Activated naive CD4-positive, alpha-beta T cell treated with anti-CD3 and anti-CD28 coated beads, Interleukin-2, amount 50 U/mL, for 72 hours (primary cell): ENCODE measurements at places on chromosomes 1 and 21. TPM values are rescaled to one million over a fixed set of nuclear protein-coding genes. Genes with fewer than 3 reads are reported as not detected.

DNA sequence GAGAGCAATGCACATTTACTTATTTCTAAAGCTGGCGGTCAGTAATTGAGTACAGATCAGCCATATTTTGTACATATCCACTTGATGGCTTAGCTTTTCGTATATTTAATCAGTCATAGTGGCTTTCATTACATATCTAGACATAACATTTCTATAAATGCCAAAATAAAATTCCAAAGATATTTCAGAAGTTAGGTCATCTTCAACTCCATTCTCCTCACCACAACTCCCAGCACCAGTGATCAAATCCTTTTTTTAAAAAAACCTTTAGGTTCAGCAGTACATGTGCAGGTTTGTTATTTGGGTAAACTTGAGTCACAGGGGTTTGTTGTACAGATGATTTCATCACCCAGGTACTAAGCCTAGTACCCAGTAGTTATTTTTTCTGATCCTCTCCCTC lies 53.9 kb upstream of the GNG4 start:
- no peak for DNase-seq

- peak; percentile 49 for DNase-seq
Observed at GRCh38 chr1:44377925-44378784, 23.1 kb upstream of the ERI3 start.

GRCh38 chr1:75600781-75601180 lies 10.1 kb downstream of the SLC44A5 start:
- no peak for DNase-seq

DNA sequence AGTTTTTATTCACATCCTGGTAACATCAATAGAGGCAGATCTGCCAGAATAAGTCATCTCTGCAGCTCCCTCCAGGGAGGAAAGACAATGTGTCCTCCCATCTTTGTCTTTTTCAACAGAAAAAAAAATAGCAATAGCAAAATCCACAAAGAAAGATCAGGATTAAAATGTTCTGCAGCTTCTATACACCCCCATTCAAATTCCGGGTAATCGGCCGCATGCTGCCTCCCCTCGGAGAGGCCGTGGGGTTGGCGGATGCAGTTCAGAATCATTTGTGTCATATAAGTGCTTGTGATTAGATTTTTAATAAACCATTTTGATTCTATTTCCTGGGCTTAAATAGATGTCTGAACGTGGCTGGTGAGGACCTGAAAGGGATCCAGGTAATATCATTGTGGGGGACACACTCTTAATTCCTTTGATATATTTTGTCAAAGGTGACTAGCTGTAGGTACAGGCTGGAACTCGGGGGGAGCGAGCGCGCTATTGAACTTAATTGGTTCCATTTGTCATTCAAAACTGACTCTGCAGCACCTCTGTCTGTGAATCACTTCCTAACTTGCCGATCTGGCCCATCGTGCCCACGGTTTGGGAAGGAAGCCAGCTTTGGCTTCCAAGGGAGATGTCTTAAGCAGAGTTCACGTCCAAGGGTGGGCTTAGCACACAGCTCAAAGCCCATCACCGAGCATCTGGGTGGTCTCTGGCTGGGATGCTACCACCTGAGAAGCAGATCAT lies 85.6 kb upstream of the ARHGEF16 start:
- no peak for DNase-seq

DNA sequence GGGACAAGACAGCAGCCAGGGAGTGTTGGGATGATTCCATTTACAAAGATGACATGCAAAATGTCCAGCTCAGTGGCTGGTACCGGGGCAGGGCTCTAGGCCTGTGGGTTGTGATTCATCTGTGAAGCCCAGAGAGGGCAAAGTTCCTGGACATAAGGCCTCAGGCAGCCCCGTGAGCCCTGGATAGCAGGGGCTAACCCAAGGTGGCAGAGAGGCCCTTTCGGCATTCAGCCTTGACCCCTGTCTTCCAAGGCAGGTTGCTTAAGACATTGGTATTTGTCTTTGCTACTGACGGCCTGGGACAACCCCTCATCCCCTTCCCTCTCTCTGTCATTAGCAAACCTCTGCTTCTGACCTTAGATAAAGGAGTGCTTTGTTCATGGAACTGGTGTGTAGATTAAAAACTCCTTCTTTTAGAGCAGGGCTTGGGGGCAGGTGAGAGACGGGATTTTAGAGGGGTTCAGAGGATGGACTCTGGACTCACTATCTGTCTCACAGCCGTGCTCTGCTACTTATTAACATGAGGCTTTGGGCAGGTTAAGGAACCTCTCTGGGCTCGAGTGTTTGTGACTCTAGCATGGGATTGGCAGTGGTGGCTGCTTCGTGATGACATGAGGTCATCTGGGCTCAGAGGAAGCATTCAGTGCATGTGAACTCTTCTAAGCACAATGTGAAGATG lies 36.3 kb downstream of the TMEM51 start:
- DNase-seq: no peak

- no peak for DNase-seq
Observed at GRCh38 chr21:43657355-43658087, 1.8 kb downstream of the HSF2BP start.

- no peak for DNase-seq
Observed at GRCh38 chr1:112423207-112423606, 27.2 kb downstream of the CTTNBP2NL start.

DNA sequence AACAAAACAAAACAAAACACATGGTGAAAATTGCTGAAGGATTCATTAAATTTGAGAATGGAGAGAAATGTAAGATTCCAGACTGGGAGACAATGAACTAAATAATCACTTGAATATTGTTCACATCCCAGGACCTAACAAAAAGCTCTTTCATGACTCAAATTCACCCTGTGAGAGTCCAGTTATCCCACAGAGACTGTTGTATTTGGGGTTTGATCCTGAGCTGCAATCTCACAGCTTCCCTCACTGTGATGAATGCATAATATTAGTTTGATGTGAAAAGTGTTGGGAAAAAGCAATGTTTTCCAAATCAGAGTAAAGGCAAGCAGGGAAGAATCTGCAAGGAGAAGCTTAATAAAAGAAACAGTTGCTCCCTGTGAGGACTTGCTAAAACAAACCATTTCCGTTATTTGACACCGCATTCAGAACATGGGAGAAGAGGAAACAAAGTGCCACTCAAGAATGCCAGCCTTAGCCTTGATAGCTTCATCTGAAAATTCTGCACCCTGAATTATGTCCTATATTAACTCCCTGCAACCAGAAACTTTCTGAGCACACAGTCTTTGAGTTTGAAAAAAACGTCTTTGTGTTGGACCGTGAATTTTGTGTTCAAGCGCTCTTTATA lies 208.8 kb downstream of the DAB1 start:
- DNase-seq: no peak

- no peak for DNase-seq
Observed at GRCh38 chr1:44842862-44843655, at the start of gene PTCH2. Gene PTCH2 (minus strand): TSS chr1:44843253. CDS start chr1:44842932, 321 bp downstream.

DNA sequence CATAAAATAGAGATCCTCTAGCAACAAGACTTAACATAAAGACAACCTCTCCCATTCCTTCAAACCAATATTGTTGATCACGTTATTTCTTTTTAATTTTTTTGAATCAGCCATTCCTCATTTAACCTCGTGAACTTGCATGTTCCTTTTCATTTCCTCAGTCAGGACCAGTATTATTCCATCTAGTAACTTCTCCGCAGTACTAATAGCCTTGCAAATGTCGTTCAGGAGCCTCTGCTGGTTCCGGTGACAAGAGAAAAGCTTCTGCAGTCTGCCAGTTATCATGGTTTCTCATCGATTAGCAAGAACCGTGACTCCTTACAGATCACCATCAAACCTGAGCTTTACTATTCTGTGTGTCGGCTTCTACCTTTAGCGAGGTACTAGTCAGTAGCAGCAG lies 3.0 kb downstream of the APP start:
- DNase-seq: no peak

GRCh38 chr1:152673016-152673415 lies 2.1 kb upstream of the LCE2C start:
- no peak for DNase-seq

CTPS1 gene
- 72.8 TPM for total RNA-seq

NUDT4B gene
- 0.56 TPM for total RNA-seq

KPRP gene
- not detected for total RNA-seq

LMOD1 gene
- total RNA-seq: not detected

CASQ1 gene
- total RNA-seq: not detected

MED8 gene
- 53.9 TPM for total RNA-seq

WNT3A gene
- 0.08 TPM for total RNA-seq

SMCP gene
- not detected for total RNA-seq

CZIB gene
- total RNA-seq: 40.0 TPM
